ENCODE measurements at places on chromosomes 2 and 18.

DNA sequence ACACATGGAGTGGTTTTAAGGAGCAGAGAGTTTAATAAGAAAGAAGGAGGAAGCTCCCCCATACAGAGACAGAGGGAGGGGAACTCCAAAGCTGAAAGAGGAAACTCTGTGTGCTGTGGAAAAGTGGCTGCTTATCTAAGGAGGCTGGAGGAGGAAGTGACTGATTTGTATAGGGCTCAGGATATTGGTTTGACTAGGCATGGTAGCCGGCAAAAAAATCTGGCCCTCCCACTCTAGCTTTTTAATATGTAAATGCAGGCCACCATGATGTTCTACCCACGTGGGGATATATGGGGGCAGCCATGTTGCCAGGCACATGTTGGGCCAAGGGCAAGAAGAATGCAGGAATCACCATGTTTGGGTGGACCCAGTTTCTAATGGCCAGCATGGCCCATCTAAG lies 64.3 kb downstream of the HNMT start:
- DNase-seq, result no peak

- DNase-seq, result no peak
Observed at GRCh38 chr2:106857882-106858478, 28.0 kb downstream of the ST6GAL2 start.

GRCh38 chr2:127220102-127220767 lies at the start of gene CYP27C1:
TSS of gene CYP27C1 (minus strand) at chr2:127220299. CDS start at chr2:127220270, 29 bp downstream.
- DNase-seq, result no peak

DNA sequence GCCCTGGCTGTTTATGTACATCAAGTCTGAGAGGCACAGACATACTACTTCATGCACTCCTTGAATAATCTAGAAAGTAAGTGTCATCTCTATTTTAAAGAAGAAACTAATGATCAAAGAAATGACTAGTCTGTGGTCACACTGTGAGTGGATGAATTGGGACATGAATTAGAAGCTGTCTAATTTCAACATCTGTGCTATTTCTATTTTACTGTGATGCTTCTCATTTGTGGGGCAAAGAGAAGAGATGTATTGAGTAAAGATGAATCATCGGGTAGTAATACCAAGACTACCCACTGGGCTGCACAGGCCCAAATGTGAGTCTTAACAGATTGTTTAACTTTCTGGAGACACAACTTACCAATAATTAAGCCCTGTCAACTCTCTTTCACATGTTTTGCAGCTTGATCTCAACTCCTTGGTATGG lies 42.4 kb upstream of the MTIF2 start:
- no peak for DNase-seq

DNA sequence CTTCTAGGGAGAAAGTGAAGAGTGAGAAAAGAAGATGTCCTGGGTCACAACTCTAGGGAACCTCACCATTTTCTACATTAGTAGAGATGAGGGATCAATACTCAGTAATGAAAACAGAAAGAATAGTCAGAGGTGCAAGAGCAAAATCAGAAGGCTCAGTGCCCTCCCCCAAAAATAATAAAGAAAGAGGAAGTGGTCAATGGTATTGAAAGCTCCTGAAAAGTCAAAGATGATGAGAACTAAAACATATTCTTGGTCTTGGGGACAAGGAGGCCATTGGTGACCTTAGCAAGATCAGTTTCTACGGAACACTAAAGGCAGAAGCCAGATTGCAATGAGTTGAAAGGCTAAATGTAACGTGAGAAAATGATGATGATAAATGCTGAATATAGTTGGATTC lies 24.5 kb upstream of the MYO1B start:
- DNase-seq, result no peak
